Ammon's horn (tissue), 1 donor: ENCODE measurements at places on chromosomes 12 and 14.

GRCh38 chr12:123942911-123943648 is 29.6 kb downstream of the CCDC92 start:
- no peak for DNase-seq

DNA sequence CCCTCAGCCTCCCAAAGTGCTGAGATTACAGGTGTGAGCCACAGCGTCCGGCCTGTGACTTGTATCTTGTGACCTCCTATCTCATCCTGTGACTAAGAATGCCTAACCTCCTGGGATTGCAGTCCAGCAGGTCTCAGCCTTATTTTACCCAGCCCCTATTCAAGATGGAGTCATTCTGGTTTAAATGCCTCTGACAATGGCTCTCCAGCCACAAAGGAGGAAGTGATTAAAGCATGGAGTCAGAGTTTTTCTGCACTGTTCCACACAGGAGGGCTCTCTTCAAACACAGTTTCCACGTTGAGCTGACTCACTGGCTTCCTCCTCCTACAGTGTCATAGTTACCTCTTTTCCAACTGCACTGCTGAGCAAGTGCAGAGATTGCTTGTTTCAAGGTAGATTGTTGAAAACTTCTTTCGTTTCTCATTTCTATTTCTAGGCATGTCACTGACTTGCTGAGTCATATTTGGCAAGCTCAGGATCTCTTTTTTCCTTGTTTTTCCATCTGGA is 383.8 kb downstream of the PCNX1 start:
- DNase-seq: peak; percentile 55

DNA sequence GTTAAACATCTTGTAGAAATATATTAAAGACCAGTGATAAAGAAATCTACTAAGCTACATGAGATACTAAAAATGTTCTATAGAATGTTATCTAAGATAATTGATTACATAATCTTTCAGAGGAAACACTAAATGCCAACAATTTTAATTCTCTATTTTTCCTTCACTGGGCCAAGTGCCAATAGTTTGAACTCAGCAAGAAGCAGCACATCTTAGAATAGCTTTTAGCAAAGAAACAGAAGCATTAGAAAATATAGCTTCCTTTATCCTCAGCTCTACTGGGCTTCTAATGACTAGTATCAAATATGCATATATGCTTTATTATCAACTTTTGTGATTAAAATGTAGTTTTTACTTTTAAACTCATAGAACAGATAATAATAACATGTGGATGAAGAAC is 461.4 kb upstream of the USP15 start:
- no peak for DNase-seq

DNA sequence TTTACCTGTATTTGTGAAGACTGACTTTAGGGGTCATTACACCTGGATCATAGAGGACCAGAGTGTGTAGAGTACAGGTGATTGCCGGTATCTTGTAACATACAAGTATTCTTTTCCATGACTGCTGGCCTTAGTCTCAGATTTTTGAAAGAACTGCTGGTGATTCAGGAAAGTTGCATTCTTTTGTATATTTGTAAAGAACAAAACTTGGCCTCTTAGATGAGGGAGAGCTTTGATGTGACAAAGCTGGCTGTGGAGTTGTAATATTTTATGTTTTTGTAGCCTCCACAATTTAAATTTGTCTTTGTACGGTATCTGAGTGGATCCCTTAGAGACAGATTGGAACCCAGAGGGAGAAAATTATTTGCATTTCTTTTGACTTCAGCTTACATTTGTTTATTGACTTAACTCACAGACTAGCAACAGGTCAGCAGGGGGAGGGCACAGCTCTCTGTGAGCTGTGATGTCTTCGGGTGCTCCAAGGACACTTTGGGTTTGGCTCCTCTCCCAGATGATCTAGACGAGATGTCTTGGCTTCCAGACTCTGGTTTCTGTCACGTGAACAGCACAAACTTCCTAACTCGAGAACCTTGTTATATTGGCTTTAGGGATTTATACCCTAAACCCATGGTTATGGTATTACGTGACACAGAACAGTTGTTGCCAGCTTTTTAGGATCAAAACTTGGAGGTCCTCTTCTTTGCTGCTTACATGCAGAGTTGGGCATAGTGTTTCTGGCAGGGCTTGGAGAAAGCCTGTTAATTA is 65.9 kb downstream of the DAAM1 start:
- DNase-seq: peak; percentile 77

DNA sequence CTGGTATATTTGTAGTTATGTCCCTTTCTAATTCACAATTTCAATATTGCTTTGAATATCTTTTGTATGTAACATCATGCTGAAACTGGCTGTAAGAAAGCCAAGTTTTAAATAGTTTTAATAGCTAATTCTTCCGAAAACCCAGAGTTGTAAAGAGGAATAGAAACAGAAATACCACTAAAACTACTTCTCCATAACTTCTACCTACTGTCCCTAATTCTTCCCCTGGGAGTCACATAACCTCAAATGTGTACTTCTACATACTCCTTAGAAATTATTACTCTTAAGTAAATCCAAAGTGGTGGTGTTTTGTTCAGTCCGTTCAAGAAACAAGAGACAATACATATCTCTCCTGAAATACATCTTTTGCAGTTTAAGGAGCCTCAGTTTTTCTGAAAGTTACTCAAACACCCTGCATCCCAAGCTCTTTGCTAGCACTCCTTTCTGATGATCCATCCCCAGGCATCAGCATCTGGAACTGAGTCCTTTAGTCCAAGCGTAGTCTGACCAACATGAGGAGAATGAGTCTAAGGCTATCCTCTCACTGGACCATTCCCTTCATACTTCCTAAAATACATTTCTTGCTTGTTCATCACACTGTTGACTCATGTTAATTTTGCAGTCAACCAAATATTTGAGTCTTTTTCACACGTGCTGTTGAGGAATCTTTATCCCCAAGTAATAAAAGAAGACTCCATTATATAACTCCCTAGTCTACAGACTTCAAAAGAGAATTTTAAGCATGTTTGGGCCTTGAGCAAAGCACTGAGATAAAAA is 214.3 kb upstream of the NUDT4 start:
- DNase-seq: no peak

DNA sequence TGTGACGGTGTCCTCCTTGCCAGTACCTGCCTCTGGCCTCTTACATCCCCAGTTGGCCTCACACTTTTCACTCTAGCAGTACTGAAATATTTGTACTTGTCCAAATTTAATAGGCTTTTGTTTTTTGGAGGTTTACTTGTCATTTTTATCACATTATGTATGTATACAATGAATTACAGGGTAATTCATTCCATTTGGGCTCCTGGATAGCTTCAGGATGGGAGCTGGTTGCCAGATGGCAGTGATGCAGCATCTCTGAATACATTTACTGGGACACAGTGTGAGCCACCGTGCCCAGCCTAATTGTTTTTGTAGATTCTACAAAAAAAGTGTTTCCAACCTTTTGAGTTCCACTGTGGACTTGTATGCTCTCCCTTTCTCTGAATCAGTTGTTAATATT is 13.4 kb downstream of the CCDC77 start:
- no peak for DNase-seq
